ENCODE measurements at places on chromosomes 6 and 20.

DNA sequence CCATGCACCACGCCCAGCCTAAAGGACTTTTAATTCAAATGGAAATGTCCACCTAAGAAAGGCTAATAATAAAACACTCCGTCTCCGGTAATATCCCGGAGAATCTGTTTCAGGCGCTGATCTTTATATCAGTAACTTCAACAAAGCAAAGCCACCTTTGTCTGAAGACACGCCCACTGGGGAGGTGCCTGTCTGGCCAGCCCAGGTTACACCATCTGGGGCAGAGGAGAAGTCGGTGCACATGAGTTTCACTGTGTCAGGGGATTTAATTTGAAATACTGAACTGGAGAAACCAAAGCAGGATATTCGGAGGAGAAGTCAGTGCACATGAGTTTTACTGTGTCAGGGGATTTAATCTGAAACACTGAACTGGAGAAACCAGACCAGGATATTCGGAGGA lies 9.4 kb downstream of the SERPINB6 start:
- DNase-seq = no peak

DNA sequence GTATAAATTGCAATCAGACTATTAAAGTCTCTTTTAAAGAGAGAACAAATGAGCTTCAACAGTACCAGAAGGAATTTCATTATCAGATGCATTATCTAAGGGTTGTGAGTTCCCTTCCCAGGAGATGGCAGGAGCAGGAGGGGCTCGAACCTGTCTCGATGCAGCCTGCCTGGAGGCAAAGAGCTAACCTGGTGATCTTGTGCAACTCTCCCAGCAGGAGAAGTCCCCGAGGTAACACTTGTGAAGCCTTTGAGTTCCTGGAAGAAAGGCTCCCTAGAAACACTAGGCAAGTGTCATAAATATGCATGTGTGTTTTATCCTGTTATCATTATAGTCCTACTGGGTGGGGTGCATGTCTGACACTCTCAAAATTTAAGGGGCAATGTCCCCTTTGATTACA lies 232.2 kb upstream of the ARID1B start:
- no peak for DNase-seq

DNA sequence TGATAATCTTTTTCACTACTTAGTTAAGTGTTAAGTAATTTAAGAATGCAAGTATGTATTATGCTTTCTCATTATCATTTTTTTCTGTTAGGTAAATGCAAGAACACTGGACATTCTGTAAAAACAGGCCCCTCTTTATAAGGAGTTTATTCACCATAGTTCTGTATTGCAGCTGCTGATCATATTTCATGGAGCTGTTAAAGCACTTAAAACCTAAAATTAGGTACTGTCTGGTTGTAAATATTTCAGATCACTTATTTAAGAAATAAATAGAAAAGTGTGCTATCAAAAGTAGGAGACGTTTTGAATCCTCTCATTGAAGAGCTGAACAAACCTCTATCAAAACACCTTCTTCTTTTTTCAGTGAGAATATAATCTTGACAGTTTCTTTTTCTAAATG lies 3.9 kb downstream of the EYA4 start:
- DNase-seq = no peak

GRCh38 chr20:2151858-2152281 lies 50.2 kb downstream of the STK35 start:
- DNase-seq = no peak

GRCh38 chr6:135440087-135440792 lies 57.3 kb downstream of the AHI1 start:
- no peak for DNase-seq

DNA sequence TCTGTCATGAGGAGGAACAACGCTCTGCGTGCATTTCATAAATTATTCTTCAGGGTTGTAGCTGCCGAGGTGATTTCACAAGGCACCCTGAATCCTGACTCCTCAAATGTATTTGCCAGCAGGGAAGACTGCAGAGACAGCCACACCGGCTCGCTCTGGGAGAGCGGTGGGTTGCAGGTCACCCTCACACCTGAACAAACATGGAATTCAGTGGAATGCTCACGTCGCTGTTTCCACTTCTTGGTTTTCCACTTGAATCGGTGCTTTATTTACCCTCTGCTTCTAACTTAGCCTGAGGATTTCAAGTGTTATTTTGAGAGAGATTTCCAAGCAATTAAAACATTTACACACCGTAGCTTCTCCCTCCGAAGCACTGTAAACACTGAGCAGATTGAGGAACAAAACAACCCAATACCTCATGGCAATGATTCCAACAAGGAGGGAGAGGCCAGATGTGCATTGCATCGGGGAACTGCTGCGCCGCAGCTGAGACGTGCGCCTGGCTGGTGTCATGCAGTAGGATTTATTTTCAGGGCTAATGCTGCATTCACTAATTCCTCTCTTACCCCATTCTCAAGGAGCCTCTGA lies 59.5 kb upstream of the GGTLC1 start:
- DNase-seq = no peak

DNA sequence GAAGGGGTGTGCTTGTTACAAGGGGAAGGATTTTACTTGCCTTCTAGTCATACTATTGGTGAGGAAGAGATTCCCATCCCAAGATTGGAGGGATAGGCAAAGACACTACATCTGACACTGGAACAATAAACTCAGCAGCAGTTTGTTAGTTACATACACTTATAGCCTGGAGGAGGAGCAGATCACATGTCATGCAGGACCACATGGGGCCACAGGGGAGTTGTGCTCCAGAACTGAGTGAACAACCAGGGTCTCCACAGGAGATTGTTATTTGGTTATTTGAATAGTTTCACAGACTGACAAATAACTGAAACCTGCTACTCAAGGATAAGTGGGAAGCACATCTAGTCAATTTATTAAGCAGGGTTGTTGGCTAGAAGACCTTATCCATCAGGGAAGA lies 559.4 kb upstream of the MANEA start:
- DNase-seq = no peak

DNA sequence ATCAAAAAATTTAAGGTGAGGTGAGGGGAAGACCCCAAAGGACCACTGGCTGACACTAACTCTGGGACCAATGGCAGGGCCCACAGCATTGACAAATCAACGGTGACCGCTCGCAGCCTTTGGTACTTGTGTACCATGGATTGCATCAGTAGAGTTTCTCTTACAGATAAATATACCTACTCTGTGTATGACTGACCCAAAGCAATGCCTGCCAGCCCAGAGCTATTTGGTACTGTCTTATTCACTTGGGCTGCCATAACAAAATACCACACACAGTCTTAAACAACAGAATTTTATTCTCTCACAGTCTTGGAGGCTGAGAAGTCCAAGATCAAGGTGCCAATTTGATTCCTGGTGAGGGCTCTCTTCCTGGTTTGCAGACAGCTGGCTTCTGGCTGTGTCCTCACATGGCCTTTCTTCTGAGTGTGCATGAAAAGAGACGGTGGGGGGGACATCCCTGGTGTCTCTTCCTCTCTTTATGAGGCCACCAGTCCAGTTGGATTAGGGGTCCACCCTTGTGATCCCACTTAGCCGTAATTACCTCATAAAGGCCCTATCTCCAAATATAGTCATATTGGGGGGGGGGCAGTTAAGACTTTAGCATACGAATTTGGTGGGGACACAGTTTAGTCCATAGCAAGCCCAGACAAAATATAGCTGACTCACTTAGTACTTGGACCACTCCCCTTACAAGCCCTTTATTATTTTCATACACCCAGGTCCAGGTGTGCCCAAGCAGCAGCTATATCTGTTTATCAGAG lies 336.3 kb downstream of the CD83 start:
- DNase-seq = no peak

DNA sequence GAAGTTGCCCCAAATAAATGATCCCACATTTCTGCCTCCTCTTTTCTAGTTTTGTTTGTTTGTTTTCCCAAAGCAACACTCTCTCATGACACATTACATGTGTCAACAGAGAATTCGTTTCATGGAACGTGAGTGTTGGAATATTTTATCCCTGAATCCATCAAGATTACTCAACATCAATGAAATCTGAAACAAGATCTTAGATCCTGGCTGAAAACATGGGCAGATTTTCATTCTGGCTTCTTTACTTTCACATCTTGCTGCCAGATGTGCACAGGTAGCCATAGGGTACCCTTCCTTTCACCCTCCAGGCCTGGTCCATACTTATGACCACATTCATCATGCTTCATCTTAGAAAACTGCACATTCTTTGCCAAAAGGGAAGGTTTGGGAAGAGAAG lies 347.0 kb downstream of the DOK5 start:
- no peak for DNase-seq

DNA sequence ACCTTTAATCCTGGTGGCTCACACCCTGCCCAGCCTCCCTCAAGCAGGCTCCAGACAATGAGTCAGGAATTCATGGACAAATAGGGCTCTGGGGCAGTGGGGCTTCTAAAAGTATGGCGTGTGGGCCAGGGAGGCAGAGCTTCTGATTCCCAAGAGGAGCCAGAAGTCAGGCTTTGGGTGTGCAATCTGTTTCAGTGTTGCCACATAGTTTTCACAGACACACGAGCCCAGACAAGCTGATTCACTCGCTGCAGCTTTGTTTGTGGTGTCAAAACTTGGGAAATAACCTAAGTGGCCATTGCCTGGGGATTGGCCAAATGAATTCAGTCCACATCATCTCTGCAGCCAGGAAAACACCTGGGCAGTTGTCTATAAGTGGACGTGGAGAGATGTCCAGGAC lies 9.2 kb downstream of the PEDS1 start:
- DNase-seq = no peak

DNA sequence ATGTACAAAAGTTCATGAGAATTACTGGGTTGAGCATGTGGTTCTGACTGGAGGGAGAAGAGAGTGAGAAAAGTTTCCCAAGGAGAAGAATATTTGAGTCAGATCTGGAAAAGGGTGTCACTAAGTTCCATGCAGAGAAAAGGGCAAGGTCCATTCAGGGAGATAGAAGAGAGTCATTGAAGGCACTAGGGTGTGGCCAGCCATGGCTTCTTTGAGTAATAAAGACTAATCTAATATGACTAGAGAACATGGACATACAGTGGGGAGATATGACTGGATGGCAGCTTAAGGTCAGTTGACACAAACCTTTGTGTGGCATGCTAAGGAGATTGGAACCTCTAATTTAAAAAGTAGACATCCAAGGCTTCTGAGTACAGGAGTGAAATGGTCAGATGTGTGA lies 10.7 kb upstream of the SLC17A4 start:
- no peak for DNase-seq

GRCh38 chr20:19347943-19348456 lies 135.6 kb downstream of the SLC24A3 start:
- DNase-seq = no peak

- no peak for DNase-seq
Measured at GRCh38 chr6:53148684-53149083, at the start of gene GCM1. Gene GCM1 (minus strand): TSS chr6:53148841. CDS start chr6:53145632, 3,209 bp downstream.

GRCh38 chr6:119340796-119341487 lies 8.6 kb downstream of the MAN1A1 start:
- DNase-seq = no peak

DNA sequence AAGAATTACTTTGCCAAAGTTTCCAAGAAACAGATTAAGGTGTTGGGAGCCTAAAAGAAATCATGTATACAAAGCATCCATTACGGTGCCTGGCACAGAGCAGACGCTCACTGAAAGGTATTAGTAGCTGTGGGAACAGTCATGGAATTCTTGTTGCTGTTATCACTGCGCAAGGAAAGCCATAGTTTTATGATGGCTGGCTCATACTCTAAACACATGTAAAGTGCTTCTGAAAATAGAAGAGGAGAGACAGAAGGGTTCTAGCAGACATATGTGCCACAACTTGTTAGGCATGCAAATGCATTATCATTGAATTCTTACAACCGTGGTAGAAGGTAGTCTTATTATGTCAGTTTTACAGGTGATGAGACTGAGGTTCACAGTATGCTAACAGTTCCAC lies 112.4 kb downstream of the TENT5A start:
- no peak for DNase-seq

DNA sequence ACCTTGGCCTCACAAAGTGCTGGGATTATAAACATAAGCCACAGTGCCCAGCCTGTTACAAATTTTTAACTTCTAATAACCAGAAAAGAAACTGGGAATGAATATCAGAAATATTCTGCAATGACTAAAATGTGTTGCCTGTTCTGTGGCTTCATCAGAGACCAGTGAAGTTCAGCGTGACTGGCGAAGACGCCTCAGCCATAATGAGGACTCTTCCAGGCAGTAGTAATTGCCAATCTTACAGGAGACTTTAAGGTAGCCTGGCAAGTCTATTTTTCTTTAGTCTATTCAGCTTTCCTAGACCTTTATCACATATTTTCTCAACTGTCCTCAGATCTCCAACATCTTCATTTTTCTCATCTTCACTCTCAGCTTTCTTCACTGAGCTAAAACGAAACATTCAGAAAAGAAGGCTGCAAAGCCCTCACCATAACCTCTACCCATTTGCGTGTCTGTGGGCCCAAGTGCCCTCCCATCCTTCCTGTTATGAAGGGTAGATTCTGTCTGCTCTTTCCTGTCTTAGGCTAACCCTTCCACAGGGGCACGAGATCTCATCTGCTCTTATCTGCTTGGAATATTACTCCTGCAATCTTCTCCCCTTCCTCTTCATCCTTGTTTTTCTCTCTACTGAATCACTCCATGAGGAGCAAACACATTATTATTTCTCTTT lies 42.0 kb upstream of the OLIG3 start:
- no peak for DNase-seq

DNA sequence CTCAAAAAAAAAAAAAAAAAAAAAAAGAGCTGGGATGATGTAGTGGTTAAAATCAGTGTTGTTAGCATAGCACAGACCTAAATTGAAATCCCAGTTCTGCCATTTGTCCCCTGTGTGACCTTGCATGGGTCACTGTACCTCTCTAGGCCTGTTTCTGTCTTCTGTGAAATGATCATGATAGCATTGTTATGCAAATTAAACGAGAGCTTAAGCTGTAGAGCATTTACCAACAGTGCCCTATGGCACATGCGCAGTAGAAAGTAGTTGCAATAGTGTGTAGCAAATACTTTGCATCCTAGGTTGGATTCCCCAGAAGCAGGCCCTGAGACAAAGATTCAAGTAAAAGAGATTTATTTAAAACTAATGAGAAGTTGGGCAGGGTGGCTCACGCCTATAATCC lies 7.3 kb downstream of the PSORS1C2 start:
- DNase-seq = no peak

DNA sequence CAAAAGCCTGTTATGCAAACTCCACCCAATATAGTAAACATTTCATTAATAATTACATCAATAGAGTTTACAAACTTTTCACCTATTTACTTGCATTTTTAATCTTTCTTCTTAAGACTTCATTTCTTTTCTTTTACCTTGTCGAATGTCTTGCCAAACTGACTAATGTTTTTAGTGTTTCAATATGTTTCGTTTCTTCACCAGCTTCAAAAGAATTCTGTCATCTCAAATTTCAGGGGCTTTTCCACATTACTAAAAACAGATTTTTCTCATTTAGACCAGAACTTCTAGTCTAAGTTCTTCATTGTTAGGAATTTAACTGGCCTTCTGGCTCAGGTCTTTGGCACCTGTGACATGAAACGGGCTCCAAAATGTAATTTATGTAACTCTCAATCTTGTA lies 196.5 kb downstream of the ARHGAP18 start:
- DNase-seq = no peak

Measured in hypothalamus (tissue), 51 donors.